8988T (cell line): ENCODE measurements at places on chromosomes 5 and 9.

- no peak for DNase-seq
These were observed 691.2 kb upstream of the CDH6 start for GRCh38 chr5:30502277-30502676.

GRCh38 chr5:128962211-128962610, 3.1 kb upstream of the SLC27A6 start:
- DNase-seq, result no peak

DNA sequence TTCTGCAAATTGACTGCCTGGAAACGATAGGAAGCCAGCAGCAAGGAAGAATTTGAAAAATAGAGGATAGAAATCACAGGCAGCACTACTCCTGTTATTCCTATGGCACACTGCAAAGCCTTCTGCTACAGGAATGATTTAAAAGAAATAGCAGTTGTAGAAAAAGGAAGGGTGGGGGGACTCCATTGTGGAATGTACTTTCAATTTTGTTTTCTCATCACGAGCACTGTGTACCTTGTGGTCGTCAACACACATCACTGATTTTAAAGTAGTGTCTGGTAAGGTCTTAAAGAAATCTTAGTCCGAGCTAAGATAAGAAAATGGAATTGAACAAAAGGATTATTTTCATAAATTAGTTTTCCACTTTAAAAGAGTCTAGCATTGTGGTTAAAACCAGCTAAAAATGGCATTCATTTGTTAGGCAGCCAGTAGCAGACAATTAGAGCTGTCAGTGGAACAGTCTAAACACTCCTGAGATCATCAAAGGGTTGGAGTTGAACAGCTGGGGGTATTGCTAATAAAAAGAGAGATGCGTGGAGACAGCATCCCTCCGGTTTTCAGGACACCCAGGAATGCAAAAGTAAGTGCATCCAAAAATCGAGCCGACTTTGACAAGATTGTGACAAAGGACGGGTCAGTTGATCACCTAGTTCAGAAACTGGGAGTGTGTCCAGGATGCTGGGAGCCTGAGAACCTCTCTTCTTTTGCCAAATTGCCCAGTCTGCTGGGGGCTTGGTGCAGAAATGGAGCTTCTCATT, 97.8 kb upstream of the WWC1 start:
- DNase-seq, result no peak

- DNase-seq, result no peak
These were observed 74.2 kb downstream of the CPLANE1 start for GRCh38 chr5:37174928-37175327.

DNA sequence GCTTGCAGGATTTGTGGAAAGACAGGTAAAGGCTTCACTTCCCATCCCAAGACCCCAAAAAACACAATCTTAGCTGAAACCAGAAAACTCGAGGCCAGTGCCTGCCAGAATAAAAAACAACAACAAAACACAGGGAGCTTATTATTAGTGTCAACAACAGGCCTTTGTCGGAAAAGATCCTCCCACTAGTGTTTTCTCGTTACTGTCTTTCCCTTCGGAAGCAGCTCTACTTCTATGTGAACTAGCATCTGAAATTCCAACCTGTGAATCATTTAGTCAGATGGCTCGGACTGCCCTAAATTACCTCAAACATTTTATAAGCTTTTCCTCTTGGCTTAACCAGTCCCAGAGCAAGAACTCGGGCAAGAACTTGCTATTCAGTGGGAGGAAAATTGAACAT, 122.2 kb upstream of the GNA14 start:
- no peak for DNase-seq
